Activated CD4-positive, alpha-beta memory T cell treated with anti-CD3 and anti-CD28 coated beads for 36 hours (primary cell): ENCODE measurements at places on chromosomes 4 and X. TPM values are rescaled to one million over a fixed set of nuclear protein-coding genes. Genes with fewer than 3 reads are reported as not detected.

DNA sequence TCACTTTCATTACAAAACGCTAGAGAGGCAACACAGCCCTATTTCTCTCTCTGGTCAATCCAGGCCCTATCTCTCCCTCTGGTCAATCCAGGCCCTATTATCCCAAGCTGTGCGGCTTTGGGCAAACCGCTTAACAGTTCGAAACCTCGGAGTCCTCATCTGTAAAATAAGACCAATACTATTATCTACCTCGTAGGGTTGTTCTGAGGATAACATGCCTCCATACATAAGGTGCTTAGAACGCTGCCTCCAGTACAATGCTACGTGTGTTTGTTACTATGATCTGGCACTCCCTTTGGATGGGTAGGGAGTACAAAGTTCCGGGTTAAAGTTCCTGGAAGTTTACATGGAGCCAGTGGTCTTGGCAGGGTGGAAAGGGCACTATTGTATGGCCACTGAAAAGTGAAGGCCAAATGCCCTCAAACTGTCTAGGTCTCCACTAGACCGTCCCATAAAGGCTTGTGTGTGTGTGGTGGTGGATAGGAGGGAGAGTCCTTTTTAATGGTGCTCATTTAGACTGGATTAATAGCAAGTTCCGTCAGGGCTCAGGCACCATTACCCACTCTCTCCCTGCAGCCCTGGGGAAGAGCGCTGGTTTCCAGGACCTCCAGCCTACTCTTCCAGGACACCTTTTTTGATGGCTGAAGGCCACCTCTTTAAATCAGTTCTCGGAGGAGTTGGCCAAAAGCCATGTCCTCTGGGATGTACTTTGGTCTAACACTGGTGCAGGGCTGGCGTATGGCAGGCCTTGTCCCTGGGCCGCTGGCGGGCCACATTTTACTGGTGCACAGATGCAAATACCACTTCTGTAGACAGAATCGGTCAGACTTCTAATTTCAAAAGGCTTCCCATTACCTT lies 75.6 kb upstream of the BCOR start:
- H3K36me3 ChIP-seq, result peaks cover 5% of the 10 kb centered on the region
- DNase-seq, result no peak
- H3K4me3 ChIP-seq, result peak overlapping the region; percentile 90
- H3K27me3 ChIP-seq, result no peaks in the 10 kb centered on the region
- peak overlapping the region; percentile 100 for H3K27ac ChIP-seq

- no peak for DNase-seq
- H3K4me3 ChIP-seq, result no peak overlapping the region
- H3K4me1 ChIP-seq, result peaks cover 57% of the 10 kb centered on the region
- peaks cover 12% of the 10 kb centered on the region for H3K36me3 ChIP-seq
- no peaks in the 10 kb centered on the region for H3K27me3 ChIP-seq
- H3K27ac ChIP-seq, result peak overlapping the region; percentile 45
Observed at GRCh38 chrX:154074199-154074598, 23.3 kb downstream of the MECP2 start.

DNA sequence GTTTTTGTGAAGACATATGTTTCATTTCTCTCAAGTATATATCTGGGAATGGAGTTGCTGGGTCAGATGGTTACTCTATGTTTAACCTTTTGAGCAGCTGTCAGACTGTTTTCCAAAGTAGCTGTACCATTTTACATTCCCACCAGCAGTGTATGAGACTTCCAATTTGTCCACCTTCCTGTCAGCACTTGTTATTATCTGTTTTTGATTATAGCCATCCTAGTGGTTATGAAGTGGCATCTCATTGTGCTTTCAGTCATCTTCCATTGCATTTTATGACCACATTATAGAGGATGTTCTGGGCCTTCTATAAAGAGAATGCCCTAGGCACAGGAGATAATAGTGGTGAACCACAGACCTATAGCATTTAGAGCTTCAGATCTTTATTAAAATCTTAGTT lies 39.2 kb downstream of the CLCN4 start:
- H3K27ac ChIP-seq, result no peak overlapping the region
- H3K4me3 ChIP-seq, result no peak overlapping the region
- no peaks in the 10 kb centered on the region for H3K36me3 ChIP-seq
- no peak for DNase-seq

SSX2 gene
- total RNA-seq, result not detected

GRCh38 chr4:167196344-167197012 lies 37.8 kb downstream of the SPOCK3 start:
- no peaks in the 10 kb centered on the region for H3K4me1 ChIP-seq
- no peak overlapping the region for H3K4me3 ChIP-seq
- H3K36me3 ChIP-seq, result no peaks in the 10 kb centered on the region
- H3K27ac ChIP-seq, result no peak overlapping the region

DNA sequence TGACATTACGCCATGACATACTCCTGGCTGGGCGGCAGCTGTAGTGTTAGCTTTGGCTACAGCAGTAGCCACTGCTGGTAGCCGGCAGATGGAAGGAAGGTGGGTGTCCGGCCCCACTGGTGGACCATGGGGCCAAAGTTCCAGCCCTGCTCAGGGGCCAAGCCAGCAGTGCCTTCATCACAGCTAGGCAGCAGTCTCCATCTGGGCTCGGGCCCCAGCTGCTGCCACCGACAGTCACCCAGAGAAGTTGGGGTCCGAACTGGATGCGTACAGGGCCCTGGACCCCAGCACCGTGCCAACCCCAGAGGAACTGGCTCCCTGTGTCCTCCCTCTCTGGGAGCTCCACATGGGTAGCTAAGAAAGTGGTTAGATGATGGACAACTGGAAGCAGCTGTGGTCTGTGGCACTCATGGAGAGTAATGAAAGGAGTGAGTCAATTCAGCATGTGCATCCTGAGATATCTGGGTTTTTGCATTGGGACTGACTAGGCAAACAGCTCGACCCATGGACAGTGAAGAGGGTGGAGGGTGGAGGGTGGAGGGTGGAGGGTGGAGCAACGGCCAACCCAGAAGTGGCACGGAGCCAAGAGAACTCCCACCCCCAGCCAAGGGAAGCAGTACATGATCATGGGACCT lies 366.6 kb upstream of the GRIA3 start:
- no peaks in the 10 kb centered on the region for H3K27me3 ChIP-seq
- DNase-seq, result no peak
- no peak overlapping the region for H3K4me3 ChIP-seq
- no peak overlapping the region for H3K27ac ChIP-seq
- H3K4me1 ChIP-seq, result no peaks in the 10 kb centered on the region

- DNase-seq, result no peak
- H3K4me3 ChIP-seq, result no peak overlapping the region
- H3K36me3 ChIP-seq, result no peaks in the 10 kb centered on the region
- no peaks in the 10 kb centered on the region for H3K27me3 ChIP-seq
Observed at GRCh38 chr4:137206781-137207180, 325.5 kb downstream of the PCDH18 start.

DNA sequence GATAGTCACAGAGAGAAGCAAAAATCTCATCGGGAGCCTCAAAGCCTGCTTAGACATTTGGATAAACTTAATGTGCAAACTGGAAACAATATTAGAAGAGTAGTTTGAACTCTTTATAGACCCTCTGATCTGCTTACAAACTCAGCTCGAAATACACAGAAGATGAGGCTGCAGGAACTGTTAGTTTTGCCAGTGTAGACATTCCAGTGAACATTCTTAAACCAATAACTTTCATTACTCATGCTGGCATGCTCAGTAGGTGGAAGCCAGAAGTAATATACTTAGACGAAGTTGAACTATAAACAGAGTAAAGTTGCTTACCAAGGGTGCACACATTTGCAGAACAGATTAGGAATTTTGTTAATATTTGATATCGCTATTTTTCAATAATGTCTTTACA lies 303.5 kb downstream of the ANKRD50 start:
- DNase-seq, result no peak
- no peaks in the 10 kb centered on the region for H3K36me3 ChIP-seq
- no peak overlapping the region for H3K4me3 ChIP-seq
- no peak overlapping the region for H3K27ac ChIP-seq
- no peaks in the 10 kb centered on the region for H3K4me1 ChIP-seq
